ENCODE measurements at places on chromosomes 2 and 18.
A peak's percentile ranks its signal among the peaks of the same experiment; 100 is the strongest.

GRCh38 chr2:62099523-62100175 is 96.3 kb upstream of the B3GNT2 start:
- no peak for DNase-seq

DNA sequence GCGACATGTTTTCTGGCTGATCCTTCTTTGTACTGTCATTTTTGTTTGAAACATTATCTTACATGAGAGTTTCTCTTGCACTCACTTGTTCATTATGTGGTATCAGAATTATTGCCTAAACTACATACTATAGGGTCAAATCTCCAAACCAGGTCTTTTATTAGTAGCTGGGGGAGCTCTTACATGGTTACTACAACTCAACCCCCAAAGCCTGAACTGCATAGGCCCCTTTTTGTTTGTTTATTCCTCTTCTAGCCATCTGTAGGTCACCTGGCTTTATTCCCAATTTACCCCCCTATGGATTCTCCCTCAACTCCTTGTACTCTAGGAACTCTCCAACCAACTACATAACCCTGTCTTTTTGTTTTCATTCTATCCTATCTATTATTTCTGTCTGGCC is 46.7 kb downstream of the PUM2 start:
- DNase-seq: no peak

DNA sequence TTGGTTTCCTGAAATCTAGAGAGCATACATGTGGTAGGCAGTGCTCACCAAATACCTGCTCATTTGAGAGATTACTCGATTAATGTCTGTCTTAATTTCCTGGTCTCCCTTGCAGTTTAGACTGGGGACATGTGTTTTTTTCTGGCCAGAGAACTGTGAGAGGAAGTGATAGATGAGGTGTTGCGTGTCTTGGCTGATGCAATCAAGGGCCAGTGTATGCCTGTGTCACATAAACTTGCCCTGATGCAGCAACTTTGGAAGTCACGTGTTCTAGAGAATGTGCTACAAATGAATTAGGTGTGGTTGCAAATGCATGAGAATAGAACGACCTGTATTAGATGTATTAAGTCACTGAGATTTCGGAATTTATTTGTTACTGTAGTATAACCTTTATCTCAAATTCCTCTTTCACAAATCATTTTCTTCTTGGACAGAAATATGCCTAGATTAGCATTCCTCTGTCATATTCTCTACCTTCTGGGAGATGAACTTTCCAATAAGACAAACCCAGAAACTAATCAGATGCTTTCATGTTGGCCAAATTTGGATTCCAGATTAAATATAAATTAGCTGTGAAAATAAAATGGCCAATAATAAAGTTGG is 9.9 kb upstream of the IL1A start:
- no peak for DNase-seq

GRCh38 chr2:12262681-12263436 is 453.9 kb upstream of the TRIB2 start:
- no peak for DNase-seq

GRCh38 chr2:189427872-189428271 is 13.4 kb upstream of the WDR75 start:
- no peak for DNase-seq

DNA sequence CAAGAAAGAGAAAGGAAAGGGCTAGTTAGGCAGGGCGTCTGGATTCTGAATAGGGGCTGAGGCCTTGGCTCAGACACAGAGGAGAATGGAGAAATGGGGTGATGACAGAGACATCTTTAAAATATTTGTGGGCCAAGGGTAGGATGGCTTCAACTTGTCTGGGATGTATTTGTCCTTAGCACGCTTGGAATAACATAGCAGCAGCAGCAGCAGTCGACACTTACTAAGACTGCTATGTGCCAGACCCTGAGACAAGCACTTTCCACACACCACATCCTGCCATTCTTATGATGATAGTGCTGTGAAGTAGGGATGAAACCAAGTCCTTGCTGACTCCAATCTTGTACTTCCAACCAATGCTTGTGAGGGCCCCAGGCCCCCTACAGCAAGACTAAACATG is 2.6 kb downstream of the IL1RL1 start:
- no peak for DNase-seq

DNA sequence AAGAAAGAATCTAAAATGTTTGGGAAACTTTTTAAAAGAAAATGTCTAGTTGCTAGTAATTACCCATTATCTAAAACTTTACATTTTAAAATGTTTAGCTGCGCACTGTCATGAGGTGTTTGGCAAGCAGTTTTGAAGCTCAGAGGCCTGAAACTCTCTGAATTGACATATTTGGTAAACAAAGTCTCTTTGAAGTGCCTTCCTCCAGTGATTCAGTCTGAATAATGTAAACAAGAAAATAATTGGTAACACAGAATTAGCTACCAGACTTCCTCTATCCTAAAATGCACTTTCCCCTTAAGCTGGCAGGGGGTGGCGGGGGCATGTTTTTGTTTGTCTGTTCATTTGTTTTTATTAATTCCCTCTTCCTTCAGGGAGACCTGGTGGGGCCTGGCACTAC is 61.4 kb downstream of the WDR75 start:
- no peak for DNase-seq

- DNase-seq: no peak
Observed at GRCh38 chr18:57569133-57569532, 17.4 kb downstream of the FECH start.

DNA sequence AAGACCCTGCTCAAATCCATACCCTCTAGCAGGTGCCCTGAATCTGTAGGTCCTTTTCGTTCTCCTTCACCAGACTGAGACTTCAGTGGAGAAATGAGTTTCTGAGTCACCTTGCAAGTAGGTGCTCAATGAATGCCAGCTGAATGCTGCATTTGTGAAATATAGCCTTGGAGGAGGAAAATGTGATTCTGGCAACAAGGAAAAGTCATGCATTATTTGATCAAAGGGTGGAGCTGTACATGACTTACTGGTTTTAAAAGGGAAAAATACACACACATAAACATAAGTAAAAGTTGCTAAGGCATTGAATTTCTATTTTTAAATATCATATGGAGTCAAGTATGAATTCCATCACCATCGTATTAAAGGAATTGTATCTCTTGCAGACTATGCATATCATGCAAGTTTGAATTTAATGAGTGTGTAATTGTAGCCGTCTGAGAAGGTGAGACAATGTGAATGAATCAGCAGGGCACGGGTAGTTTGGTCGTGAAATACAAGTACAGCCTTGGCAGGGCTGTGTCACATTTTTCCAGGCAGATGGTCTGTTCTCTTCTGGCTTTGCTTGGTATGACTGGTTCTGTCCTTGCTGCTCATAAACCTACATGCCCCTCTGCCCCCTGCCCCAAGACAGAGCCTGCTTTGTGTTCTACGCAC is 160.8 kb downstream of the COL6A3 start:
- DNase-seq: no peak

GRCh38 chr2:38474715-38475566 is 97.9 kb upstream of the ATL2 start:
- DNase-seq: no peak

DNA sequence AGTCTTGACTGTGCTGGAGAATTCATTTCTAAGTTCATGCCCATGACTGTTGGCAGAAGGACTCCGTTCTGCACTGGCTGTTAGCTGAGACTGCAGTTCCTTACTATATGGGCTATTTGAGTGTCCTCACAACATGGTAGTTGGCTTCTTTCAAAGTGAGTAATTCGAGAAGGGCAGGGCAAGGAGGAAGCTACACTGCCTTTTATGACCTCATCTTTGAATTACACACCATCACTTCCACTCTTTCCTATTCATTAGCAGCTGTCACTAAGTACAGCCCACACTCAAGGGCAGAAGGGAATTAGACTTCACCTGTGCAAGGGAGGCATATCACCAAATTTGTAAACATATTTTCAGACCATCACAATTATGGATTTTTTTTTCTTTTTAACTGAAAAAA is 55.9 kb upstream of the EPAS1 start:
- DNase-seq: no peak

DNA sequence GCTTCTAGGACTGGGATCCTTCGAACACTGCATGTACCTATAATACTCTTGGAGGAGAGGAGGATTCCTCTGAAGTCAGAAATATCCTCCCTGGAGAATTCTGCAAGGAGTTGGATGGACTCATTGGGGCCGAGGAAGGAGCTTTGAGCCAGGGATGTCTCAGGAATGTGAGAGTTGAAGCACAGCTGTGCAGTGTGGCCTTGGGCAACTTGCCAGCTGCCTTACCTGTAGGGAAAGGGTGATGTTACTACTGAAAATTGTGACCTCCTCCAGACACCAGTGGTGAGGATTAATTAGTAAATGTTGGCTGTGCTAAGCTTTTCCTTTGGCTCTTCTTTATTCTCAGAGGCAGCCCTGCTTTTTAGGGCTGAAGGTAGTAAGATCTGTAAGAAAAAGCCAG is 41.4 kb downstream of the FMNL2 start:
- DNase-seq: no peak

DNA sequence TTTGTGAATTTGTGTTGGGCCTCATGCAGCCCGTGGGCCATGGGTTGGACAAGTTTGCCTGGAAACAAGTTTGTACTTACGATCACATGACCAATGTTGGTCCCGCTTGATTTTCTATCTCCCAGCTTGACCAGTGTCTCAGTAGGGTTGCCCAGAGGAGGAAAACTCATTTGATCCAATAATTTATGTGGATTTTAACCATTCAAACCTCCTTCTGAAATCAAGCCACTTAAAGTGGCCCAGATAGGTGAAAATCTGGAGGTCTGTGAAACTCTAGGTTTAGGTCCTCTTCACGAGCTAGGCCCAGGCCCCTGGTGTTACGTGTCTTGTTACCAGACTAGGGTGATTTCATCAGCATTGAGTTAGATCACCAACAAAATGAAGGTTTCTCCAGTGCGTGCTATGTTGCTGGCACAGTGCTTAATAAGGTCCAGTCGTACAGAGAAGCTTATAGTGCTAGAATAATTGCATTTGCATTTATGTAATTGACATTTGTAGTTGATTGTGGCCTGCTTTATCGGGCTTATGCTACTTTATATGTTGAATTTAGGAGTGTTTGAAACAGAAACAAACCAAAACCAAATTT is 4.4 kb downstream of the ACTR2 start:
- DNase-seq: no peak

DNA sequence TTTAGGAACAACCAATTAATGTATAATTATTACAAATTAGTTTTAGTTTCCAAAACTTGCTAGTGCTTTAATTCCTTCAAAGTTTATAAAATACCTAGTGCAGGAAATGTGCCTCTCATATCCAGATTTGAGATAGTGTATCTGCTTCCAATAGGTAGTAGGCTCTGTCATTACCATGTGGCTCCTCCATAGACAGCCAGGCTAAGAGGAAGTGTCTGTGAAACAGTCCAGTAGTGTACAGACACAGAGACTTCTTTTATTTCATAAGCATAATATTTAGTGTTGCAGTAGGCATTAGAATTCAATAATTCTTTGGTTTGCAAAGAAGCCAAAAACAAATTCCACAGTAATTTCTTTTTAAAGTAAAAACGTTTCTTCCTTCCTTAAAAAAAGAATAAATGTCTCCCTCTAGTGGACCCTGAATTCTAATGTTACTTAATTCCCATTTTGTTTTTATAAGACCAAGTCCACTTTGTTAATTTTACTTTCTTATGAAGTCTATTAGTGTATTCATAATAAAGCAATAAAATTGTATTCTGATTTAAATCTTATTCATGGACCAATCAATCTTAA is 101.2 kb downstream of the NEB start:
- DNase-seq: no peak

GRCh38 chr2:88022669-88022921 is 6.2 kb upstream of the RNU2-63P start:
- no peak for DNase-seq

GRCh38 chr2:152542337-152542994 is 174.8 kb downstream of the PRPF40A start:
- no peak for DNase-seq

GRCh38 chr2:197858607-197859140 is 54.3 kb downstream of the PLCL1 start:
- no peak for DNase-seq

DNA sequence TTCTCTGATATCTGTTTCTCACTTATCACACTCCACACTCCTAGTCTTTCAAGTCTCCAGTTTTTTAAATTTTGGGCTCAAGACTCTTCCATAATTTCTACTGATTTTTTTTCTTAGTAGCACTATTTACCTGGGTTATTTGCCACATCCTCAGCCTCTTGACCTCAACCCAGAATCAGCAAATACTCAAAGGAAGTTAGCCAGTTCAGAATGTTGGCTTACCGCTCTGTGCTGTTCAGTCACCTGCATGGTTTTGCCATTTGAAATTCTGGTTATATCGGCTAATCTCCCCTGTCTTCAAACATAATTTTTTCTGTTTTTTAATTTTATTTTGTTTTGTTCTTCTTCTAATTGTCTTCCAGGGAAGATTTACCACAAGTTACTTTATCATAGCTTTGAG is 412.6 kb downstream of the PTH2R start:
- DNase-seq: no peak

DNA sequence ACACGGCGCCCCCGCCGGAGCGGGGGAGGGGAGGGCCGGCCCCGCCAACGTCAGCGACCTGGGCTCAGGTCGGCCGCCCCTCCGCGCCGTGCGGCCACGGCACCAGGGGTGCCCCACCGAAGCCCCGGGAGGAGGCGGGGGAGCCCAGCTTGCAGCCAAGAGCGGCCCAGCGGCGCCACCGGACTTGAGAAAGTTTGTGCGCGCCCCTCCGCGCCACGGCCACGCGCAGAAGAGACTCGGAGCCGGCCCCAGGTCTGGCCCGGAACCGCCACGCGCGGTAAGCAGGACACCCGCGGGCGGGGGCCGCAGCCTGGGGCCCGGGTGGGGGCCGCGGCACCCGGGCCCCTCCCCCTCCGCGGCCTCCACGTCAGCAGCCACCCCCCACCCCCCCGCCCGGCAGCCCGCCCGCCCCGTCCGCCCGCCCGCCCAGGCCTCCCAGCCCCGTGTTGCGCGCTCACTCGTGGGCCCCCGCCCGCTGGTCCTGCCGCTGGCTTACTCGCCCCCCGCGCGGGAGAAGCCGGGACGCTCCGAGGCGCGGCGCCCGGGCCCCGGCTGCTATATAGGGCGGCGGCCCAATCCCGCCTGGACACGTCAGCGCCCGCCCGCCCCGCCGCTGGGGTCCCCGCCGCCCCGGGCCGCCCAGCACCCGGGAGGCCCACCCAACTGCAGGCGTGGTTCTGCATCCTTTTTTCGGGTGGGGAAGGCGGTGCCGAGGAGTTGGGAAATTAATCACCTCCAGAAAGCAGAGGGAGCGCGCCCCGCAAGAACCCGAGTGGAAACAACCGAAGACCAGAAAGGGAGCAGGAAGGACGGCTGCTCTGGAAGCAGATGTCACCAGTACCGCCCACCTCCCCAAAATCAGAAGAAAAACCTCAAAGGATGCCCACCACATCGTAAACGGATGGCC is 42.9 kb downstream of the HDLBP start:
- DNase-seq: peak; percentile 13

Data from stimulated activated CD4-positive, alpha-beta T cell treated with anti-CD3 and anti-CD28 coated beads, Interleukin-15, amount 100 ng/mL, for 1 hour (primary cell).